CD4-positive, alpha-beta memory T cell (primary cell): ENCODE measurements at places on chromosomes 11 and 22. TPM values are rescaled to one million over a fixed set of nuclear protein-coding genes. Genes with fewer than 3 reads are reported as not detected.
A peak's percentile ranks its signal among the peaks of the same experiment; 100 is the strongest.

DNA sequence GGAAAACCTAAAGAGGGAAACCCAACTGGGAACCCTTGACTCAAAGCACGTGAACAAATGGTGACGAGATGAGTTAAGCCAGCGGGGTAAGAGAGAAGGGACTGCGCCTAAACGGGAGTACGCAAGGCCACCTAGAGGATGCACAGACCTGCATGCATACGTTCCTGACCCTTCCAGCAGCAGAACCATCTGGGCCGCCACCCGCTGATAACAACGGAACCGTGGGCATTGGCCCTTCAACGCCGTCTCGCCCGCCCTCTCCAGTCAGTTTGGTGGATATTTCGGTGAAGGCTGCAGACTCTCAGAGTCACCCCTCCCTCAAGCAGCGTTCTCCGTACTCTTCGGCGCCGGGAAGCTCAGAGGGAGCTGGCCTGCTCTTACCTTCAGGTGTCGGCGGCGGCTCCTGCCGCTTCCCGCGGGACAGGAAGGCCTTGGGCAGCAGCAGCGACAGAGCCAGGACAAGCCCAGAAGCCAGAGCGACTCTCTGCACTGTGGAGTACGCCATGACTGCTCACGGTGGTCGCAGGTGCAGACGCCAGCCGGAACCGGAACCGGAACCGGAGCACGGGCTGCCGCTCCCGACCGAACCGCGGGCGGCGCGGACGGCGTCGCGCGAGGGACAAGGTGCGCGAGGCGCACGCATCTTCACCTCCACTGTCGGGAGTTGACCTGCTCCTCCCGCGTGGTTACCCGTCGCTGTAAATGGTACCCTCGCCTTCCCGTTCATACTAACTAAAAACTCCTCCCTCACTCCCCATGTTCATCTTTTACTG lies at the start of gene RIC3:
Gene RIC3 (minus strand): TSS at position 541 of the 773 bp plus-strand sequence. CDS start 36 bp downstream, at position 505.
- DNase-seq, result peak; percentile 49

GRCh38 chr11:13772223-13773046 lies 104.0 kb downstream of the FAR1 start:
- DNase-seq, result peak; percentile 74

- DNase-seq, result no peak
Measured at GRCh38 chr11:2296913-2297622, 4.7 kb downstream of the C11orf21 start.

DNA sequence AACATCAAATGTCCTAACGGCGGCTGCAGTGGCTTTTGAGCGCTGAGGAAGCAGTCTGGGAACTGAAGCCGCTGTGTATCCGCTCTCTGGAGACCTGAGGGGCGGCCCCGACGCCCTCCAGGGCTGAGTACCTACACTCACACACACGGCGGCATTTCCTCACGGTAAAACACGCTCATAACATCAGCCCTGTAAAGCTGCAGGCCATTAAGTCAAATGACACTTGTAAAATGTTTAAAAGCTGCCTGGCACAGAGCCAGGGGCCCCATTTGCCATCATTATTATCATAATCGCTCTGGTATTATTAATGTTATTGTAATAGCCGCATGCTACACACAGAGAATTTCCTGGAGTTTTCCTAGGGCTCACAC lies 5.1 kb downstream of the CARS1 start:
- no peak for DNase-seq

DNA sequence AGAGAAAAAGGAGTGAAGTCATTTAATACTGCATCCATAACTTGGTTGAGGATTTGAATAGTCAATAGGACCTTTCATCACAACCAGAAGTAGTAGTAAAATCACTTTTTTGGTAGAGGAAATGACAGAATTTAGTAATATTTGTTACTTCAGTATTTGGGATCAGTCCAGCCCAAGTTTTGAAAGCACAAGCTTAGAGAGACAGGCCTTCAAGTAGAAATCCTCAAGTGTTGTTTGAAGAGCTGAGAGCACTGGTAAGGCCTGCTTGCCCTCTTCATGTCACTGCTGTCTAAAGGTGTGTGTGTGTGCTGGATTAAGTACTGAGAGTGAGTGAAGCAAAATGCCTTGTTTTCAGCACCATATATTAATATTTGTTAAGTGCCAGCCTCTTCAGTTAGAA lies 137.3 kb downstream of the WNT11 start:
- no peak for DNase-seq

- no peak for DNase-seq
Measured at GRCh38 chr22:19990609-19991394, 25.8 kb downstream of the ARVCF start.

DNA sequence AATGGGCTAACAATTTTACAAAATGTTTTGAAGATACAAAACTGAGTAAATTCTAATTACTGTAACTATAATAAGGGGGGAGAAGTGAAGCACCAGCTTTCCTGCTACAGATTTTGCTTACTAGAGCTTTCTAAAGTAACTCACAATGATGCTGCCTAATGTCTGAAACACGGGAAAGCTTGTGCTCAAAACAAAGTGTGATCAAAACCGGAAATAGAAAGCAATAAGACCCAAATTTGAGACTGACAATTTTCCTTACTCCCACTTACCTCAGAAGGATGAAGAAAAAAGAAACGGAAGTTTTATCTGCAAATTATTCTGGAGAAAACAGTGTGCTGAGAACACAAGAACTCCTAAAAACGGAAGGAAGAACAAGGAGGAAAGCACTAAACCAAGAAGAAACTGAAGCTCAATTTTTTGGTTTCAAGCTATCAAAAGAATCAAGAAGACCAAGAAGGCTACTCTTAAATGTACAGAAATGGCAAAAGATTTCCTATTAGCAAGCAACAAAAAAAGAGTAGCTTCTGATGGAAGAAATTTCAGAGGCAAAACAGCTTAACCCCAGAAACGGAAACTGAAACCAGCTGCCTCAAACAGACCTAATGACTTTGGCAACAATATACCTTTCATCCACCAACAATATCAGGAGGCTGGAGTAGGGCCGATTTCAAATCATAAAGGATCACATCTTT lies 33.4 kb downstream of the AMBRA1 start:
- DNase-seq, result peak; percentile 50

DNA sequence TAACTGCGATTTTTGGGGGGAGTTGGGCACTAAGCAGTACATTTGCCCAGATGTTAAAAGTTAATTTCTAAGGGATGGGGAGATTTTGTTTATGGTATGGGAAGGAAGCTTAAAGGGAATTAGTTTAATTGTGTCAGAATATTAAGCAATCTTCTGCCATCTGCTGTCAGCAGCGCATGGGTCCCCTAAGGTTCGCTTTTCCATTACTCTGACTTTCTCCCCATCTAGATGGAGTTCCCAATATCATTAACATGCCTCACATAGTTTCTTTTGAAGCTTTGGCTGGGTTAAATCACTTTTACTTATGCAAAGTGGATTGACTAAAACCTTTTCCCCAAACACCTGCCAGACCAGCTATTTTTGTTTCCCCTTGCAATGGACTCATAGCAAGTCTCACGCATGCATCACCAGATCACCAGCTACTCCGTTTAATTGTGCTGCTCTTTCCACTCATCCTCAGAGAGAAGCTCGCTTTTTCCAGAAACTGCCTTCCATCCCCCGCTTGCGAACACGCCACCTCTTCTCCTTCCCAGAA lies 172.7 kb downstream of the FAT3 start:
- no peak for DNase-seq

DNA sequence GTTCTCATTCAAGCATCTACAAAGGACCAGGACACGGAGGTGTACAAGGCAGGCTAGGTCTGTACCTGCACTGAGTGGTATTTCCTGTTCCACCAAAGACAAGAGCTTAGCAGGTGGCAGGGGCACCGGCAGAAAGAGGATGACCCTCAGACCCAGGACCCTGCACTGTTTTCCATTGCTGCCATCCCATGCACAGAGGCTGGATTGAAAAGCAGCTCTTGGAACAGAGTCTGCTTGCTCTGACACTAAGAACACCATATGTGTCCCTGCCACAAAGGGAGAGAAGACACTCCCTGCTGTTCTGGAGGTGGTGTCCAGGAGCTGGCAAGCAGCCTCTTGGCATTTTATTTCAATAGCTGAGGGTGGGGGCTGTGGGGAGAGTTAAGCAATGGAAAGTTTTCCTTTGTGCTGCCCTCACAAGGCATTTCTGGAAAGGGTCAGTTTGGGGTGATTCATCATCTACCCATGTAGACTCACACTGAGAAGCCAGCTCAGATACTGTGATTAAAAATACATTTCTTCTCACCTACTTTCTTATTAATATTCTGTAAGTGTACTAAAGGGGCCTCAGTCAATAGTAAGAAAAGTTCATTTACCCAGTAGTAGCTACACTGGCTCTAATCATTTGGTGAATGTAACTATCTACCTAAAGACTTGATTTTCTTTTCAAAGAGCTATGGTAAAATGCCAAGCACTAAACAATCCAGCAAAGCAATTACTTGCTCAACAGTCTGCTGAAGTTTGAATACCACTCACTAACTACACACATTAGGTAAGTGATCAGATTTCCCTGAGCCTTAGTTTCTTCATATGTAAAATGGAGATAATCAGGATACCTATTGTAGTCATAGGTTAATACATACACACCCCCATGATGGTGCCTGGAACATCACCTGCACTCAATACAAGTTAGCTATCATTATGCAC lies 55.2 kb downstream of the SLC1A2 start:
- DNase-seq, result no peak

- peak; percentile 45 for DNase-seq
Measured at GRCh38 chr22:24503137-24503842, 8.2 kb downstream of the UPB1 start.

GRCh38 chr11:121004206-121004840 lies 19.6 kb upstream of the TBCEL start:
- DNase-seq, result no peak

- no peak for DNase-seq
Measured at GRCh38 chr22:46173152-46173551, 22.8 kb downstream of the PPARA start.

DNA sequence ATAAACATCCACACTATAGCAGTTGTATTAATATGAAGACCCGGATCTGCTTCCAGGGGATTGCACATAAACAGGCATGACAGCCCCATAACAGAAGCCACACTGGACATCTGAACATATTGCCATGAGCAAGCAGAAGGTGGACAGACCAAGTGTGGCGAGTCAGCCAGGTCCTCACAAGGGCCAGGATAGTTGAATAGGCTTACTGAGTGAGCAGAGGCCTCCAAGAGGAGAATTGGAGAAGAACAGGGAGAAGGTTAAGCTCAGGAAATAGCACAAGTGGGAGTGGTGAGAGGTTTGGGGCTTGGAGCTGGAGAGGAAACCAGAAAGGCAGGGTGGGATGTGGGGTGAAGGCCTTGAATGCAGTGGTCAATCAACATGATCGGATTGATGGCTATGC lies 10.8 kb downstream of the SLC35C1 start:
- no peak for DNase-seq

GRCh38 chr11:76658231-76658630 lies 12.3 kb downstream of the LRRC32 start:
- no peak for DNase-seq

- no peak for DNase-seq
Measured at GRCh38 chr22:20428496-20429253, 8.9 kb downstream of the SCARF2 start.

DNA sequence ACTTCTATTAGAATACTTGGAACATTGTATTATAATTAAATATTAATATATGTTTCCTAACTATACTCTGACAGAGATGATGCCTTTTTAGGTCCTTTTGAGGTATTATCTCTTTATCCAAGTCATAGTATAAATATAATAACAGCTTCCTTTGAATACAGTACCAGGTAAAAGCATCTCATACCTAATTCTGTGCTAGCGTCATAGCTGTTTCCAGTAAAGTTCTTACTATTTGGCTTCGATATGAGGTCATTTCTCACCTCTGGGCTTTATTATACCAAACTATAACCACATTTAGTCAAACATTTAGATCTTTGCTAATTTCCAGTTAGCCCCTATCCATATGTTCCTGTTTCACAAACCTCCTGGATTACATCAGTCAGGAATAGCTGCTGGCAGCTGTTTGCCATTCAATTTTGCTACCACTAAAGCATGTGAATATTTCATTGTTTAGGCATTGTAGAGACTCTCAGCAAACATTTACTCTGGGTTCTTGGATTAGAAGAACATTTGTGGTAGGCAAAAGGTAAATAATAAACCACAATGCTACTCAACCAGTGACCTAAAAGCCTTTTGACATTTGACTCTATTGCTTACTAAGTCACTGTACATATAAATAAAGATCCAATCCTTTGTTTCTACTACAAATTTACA lies 255.1 kb downstream of the TTC28 start:
- no peak for DNase-seq

DNA sequence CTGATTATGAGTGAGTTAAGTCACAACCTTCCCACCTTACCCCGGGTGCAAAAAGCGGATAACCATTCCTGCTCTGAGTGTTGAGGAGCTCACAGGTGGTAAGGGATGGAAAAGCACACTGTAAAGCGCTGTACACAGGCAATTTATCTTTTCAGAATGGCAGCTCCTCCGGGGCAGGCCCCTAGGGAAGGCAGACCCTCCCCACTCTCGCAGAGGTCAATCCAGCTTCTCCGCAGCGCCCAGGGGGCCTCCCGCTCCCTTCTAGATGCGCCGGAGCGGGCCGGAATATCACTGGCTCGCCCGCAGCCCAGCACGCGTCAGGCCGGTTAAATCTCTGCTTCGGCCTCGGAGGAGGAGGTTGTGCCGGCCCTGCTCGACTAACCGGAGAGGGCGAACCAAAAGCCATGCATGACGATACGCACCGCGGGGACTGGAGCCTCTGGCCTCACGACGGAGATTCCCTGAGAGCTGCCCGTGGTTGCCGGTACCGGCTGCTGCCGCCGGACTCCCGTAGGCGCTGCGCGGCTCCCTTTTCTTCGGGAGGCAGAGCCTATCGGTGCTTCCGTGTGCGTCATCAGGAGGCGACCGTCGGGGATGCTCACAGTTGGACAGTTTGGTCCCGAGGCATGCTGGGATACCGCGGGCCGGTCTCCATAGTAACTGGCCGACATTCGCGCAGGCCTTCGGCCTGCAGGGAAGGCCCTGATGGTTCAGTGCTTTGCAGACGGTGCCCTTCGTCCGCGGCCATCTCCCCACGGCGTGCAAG lies at the start of gene BRMS1:
Gene BRMS1 (minus strand): TSS at position 555 of the 766 bp plus-strand sequence. CDS start 2,870 bp downstream, outside the sequence.
- peak; percentile 95 for DNase-seq

DNA sequence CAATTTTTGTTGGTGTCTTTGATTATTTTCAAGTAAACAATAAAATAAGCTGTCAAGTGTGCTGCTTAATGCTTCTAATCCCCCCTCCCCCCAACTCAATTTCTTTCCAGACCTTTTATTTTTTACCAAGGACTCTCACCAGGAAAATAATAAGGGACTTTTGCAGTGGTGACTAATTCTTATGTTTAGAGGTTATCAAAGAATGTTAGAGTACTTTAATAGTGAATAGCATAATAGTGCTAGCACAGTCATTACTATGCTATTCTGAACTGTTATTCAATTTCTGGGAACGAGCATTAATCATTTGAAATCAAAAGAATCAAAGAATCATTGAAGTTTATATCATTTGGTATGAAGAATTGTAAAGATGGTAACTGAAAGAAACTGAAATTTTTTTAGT lies 251.4 kb downstream of the DDX10 start:
- no peak for DNase-seq

FGF19 gene
- not detected for total RNA-seq

RASGRP2 gene
- total RNA-seq, result 463 TPM

GAB4 gene
- total RNA-seq, result not detected

C1QTNF5 gene
- not detected for total RNA-seq

OR52H1 gene
- not detected for total RNA-seq

ROM1 gene
- 1.9 TPM for total RNA-seq

OR51G2 gene
- not detected for total RNA-seq

IFITM10 gene
- total RNA-seq, result 1.8 TPM

SORL1 gene
- total RNA-seq, result 610 TPM
